ENCODE measurements at places on chromosomes 6 and 20. TPM values are rescaled to one million over a fixed set of nuclear protein-coding genes. Genes with fewer than 3 reads are reported as not detected.

GRCh38 chr6:24357336-24358218 lies at the start of gene DCDC2:
Gene DCDC2 (minus strand): TSS chr6:24358059. CDS start chr6:24357750, 309 bp downstream.
- H3K27me3 ChIP-seq, result peaks cover 14% of the 10 kb centered on the region
- H3K36me3 ChIP-seq, result no peaks in the 10 kb centered on the region
- peak within 1 kb of the TSS; percentile 69 for H3K27ac ChIP-seq
- H3K4me1 ChIP-seq, result peaks cover 24% of the 10 kb centered on the region

GRCh38 chr20:45258664-45259063 lies 4.3 kb upstream of the SLPI start:
- no peaks in the 10 kb centered on the region for H3K4me1 ChIP-seq
- H3K36me3 ChIP-seq, result no peaks in the 10 kb centered on the region
- no peak overlapping the region for H3K4me3 ChIP-seq

DNA sequence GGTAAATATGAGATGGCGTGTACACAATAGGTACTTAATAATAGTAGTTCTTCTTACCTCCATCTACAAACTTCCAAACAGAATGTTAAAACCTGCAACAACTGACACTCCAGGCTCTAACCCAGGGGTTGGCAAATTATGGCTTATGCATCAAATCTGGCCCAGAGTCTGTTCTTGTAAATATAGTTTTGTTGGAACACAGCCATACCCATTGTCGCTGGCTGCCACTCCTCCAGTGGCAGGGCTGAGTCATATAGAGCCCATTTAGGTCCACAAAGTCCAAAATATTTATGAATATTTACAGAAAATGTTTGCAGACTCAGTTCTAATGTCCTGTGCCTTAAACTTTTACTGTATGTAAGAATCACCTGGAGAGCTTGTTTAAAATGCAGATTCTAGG lies 69.9 kb upstream of the BTBD3 start:
- peaks cover 48% of the 10 kb centered on the region for H3K4me1 ChIP-seq
- H3K36me3 ChIP-seq, result no peaks in the 10 kb centered on the region
- no peak for DNase-seq
- no peak overlapping the region for H3K27ac ChIP-seq
- H3K27me3 ChIP-seq, result no peaks in the 10 kb centered on the region
- H3K4me3 ChIP-seq, result no peak overlapping the region

PGC gene
- not detected for total RNA-seq

DNA sequence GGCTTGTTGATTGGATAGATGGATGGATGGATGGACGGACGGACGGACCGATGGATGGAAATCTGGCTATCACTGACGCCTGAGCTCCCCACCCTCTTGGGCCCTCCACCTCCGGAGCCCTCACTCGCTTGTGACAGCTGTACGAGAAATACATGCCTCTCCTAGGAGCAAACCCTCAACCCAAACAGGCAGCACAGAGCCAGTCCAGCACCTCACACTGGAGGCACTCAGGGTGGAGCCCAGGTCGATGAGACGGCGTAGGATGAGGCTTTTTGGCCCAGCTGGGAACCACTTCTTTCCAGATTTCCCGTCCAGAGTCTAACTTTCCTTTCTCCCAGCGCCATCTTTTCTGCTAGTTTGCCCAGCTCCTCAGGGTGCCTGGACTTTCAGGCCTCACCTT lies 2.7 kb upstream of the LY6G5C start:
- no peaks in the 10 kb centered on the region for H3K27me3 ChIP-seq
- H3K36me3 ChIP-seq, result peaks cover 19% of the 10 kb centered on the region
- peaks cover 22% of the 10 kb centered on the region for H3K4me1 ChIP-seq

- no peak for DNase-seq
- no peak overlapping the region for H3K4me3 ChIP-seq
- H3K4me1 ChIP-seq, result no peaks in the 10 kb centered on the region
- H3K27me3 ChIP-seq, result no peaks in the 10 kb centered on the region
Observed at GRCh38 chr6:118953391-118953790, 18.4 kb upstream of the MCM9 start.

EDN1 gene
- 8.5 TPM for total RNA-seq

GRCh38 chr6:1485678-1486077 lies 96.3 kb downstream of the FOXF2 start:
- no peaks in the 10 kb centered on the region for H3K4me1 ChIP-seq
- H3K4me3 ChIP-seq, result no peak overlapping the region
- H3K27me3 ChIP-seq, result peaks cover 15% of the 10 kb centered on the region
- no peak overlapping the region for H3K27ac ChIP-seq
- H3K36me3 ChIP-seq, result no peaks in the 10 kb centered on the region
- no peak for DNase-seq

GRCh38 chr20:13441388-13441787 lies 197.3 kb downstream of the TASP1 start:
- H3K4me3 ChIP-seq, result no peak overlapping the region
- DNase-seq, result no peak
- peaks cover 18% of the 10 kb centered on the region for H3K4me1 ChIP-seq
- peak overlapping the region; percentile 7 for H3K27ac ChIP-seq
- H3K36me3 ChIP-seq, result peaks cover 12% of the 10 kb centered on the region

- peaks cover 60% of the 10 kb centered on the region for H3K27me3 ChIP-seq
- H3K4me3 ChIP-seq, result peak overlapping the region; percentile 57
- DNase-seq, result peak; percentile 47
- H3K4me1 ChIP-seq, result peaks cover 15% of the 10 kb centered on the region
Observed at GRCh38 chr6:33621711-33622388, 728 bp downstream of the ITPR3 start.

HLA-DMB gene
- not detected for total RNA-seq

DNA sequence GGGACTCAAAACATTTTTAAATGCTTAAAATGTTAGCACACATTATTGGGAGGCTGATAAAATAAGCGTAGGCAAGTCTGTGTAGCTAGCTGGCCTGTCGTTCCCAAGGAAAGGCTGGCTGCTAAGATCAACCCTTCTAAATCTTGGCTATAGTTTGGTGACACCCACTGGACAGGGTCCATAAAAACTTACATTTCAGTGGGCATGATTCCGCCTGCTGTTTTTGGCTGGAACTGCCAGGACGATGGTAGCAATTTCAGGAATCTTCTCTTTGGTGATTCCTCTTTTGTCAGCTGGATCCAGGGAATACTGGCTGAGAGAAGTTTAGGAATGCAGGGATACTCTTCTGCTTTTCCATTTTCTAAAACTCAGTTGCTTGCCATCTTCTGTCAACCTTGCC lies 162.2 kb downstream of the NKAIN2 start:
- no peak overlapping the region for H3K27ac ChIP-seq
- DNase-seq, result no peak
- peaks cover 11% of the 10 kb centered on the region for H3K4me1 ChIP-seq

GRCh38 chr6:11386323-11386722 lies 151.2 kb upstream of the TMEM170B start:
- H3K27me3 ChIP-seq, result no peaks in the 10 kb centered on the region
- H3K36me3 ChIP-seq, result no peaks in the 10 kb centered on the region
- no peak overlapping the region for H3K4me3 ChIP-seq
- H3K4me1 ChIP-seq, result peaks cover 16% of the 10 kb centered on the region

GRCh38 chr6:141744194-141744925 lies 388.4 kb upstream of the GJE1 start:
- H3K27ac ChIP-seq, result no peak overlapping the region
- DNase-seq, result no peak
- no peak overlapping the region for H3K4me3 ChIP-seq
- peaks cover 2% of the 10 kb centered on the region for H3K36me3 ChIP-seq
- H3K4me1 ChIP-seq, result no peaks in the 10 kb centered on the region
- H3K27me3 ChIP-seq, result no peaks in the 10 kb centered on the region

DNA sequence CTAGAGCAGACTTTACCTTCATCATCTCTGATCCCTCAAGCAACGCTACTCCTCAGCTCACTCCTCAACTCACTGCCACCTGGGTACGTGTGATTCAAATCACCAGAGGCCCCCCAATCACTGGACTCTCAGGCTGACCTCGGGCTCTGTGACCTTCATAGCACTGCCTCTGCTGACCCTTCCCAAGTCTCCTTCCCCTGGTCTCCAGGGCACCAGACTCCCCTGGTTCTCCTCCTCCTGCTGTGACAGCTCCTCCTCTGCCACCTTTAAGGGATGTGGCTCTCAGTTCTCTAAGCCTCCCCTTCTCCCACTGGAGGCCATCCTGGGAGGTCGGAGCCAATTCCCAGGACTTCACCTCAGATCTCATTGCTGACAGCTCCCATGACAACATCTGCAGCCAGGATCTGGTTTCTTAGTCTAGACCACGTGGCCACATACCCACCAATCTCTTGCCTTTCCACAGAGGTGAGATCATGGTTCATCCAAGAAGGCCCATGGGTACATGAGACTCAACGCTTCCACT lies 90.4 kb downstream of the NFATC2 start:
- H3K36me3 ChIP-seq, result peaks cover 30% of the 10 kb centered on the region
- no peak overlapping the region for H3K4me3 ChIP-seq
- peaks cover 30% of the 10 kb centered on the region for H3K4me1 ChIP-seq

DNA sequence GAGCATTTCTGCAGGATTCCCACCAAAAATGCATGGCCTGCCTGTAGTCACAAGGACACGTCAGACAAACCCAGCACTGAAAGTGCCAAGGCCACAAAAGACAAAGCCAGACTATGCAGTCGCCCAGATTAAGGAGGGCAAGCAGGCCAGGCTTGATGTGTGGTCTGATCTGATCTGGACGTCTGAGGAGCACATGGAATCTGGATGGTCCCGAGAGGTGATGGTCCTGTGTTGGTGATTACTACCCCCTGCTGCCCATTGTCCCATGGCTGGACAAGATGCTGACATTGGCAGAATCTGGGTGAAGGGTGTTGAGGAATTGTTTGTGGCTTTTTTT lies 17.1 kb downstream of the NPEPL1 start:
- H3K27ac ChIP-seq, result no peak overlapping the region
- no peaks in the 10 kb centered on the region for H3K27me3 ChIP-seq
- no peaks in the 10 kb centered on the region for H3K4me1 ChIP-seq
- no peak for DNase-seq

- DNase-seq, result no peak
- H3K27me3 ChIP-seq, result no peaks in the 10 kb centered on the region
- no peak within 1 kb of the TSS for H3K27ac ChIP-seq
Observed at GRCh38 chr20:32858701-32859372, at the start of gene EFCAB8. Gene EFCAB8 (plus strand): TSS chr20:32858923. CDS start chr20:32863793, 4,870 bp downstream.

- no peak overlapping the region for H3K4me3 ChIP-seq
- peaks cover 3% of the 10 kb centered on the region for H3K36me3 ChIP-seq
Observed at GRCh38 chr6:140427842-140428241, 1053.4 kb upstream of the CITED2 start.

OOEP gene
- total RNA-seq, result not detected

RSPH4A gene
- 0.78 TPM for total RNA-seq

PBOV1 gene
- total RNA-seq, result not detected

PDYN gene
- total RNA-seq, result not detected

DNA sequence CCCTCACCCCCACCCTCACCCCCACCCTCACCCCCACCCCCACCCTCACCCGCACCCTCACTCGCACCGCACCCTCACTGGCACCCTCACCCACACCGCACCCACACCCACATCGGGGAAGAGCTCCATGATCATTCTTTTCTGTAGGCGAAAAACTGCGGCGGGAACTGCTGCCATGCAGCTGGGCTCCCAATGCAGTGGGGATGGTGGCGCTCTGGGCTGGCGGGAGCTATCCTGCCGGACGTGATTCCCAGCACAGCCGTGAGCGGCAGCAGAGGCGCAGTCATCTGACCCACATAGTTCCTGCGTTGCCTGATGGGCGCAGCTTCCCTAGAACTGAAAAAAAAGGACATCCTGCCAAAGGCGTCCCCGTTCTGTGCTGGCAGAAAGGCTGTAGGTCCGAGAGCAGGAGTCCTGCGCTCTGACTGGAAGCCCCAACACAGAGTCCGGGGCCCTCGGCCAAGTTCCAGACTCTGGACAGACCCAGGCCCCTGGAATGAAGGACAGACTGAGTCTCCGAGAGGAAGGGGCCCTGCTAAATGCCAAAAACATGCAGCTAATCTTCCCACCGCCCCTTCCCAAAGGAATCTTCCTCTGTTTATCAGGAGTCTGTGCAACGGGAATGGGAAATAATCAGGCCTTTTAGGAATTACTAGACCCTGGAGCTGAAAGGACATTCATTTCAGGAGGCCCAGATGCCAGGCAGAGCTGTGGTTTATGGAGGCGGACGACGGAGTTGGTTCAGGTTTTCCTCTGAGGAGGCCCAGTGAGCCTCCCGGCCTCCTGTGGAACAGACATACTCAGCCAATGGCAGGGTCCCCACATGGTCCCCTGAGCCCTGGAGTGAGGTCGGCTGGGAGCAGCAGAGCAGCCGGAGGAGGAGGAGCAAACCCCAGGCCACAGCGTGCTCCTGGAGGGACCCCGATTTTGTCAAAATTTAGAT lies 14.1 kb upstream of the TCFL5 start:
- no peaks in the 10 kb centered on the region for H3K36me3 ChIP-seq
- no peaks in the 10 kb centered on the region for H3K27me3 ChIP-seq
- H3K4me3 ChIP-seq, result peak overlapping the region; percentile 73
- H3K4me1 ChIP-seq, result peaks cover 23% of the 10 kb centered on the region
- H3K27ac ChIP-seq, result peak overlapping the region; percentile 95
- peak; percentile 79 for DNase-seq

DNA sequence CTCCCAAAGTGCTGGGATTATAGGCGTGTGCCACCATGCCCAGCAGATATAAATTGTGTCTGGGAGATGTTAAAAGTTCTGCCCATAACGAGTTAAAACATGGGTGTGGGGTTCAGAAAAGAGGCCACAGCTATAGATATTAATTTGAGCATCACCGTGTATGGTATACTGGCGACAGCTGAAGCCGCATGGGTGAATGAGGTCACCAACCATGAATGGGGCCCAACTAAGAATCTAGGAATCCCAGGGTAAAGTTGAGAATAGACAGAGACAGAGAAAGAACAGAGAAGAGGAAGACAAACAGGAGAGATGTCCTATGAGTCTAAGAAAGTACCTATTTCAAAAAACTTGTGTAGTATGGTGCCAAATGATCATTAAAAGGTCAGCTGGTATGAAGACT lies 50.9 kb downstream of the ILRUN start:
- no peaks in the 10 kb centered on the region for H3K27me3 ChIP-seq
- H3K4me3 ChIP-seq, result no peak overlapping the region
- DNase-seq, result no peak

DNA sequence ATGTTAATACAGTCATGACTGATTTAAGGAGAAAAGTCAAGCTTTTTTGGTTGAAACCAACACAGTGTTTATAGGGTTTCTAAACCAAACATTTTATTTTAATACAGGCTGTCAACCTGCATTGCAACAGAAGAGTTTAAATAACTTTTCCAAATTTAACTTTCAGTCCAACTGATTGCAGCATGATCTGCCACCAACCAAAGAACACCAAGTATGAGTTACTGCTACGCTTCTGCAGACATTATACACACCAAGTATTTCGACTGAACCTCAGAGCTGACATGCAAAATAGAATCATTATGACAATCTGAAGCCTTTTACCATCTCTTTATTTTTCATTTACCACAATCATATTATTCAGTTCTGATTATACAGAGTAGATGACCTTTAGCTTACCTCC lies 151.2 kb upstream of the DST start:
- H3K4me1 ChIP-seq, result peaks cover 27% of the 10 kb centered on the region
- no peak overlapping the region for H3K4me3 ChIP-seq
- H3K27me3 ChIP-seq, result no peaks in the 10 kb centered on the region
- no peak overlapping the region for H3K27ac ChIP-seq

NKAPL gene
- total RNA-seq, result not detected

ZSCAN16 gene
- total RNA-seq, result 9.1 TPM

DNA sequence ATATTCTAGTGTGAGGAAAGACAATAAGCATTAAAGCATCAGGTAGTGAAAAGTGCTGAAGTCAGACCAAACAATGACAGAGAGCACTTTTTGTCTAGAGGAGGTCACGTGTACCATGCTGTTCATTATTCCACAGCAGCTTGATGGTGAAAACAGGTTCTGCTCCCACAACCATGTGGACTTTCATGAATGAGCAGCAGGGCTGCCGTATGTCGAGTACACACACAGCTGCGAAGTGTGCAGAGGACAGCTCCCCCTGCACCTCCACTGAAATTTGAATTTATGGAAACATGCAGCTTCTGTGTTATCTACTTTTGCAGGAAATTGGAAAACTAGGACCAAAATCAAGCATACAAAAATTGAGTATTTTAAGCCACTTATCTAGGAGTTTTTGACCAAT lies 85.3 kb downstream of the MAP7 start:
- no peak for DNase-seq
- no peaks in the 10 kb centered on the region for H3K27me3 ChIP-seq
- no peaks in the 10 kb centered on the region for H3K36me3 ChIP-seq
- peaks cover 3% of the 10 kb centered on the region for H3K4me1 ChIP-seq
- H3K27ac ChIP-seq, result no peak overlapping the region

All from mesothelial cell of epicardium (in vitro differentiated cells).